ENCODE measurements at places on chromosomes 13 and 19.

DNA sequence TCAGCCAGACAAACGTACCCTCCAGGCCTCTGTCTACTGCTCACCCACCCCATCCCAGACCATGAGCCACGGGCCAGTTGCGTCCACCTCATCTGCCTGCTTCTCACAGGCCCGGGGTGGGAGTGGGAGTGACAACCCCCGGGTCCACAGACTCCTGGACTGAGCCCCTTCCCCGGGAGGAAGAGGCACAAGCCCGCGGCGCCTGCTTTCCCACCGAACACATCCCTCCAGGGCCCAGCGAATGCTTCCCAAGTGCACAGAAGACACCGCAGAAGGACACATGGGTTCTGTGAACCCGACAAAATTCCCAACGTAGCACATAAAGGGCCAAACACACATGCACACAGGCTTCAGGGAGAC is 18.0 kb upstream of the PLPP2 start:
- no peak for DNase-seq

DNA sequence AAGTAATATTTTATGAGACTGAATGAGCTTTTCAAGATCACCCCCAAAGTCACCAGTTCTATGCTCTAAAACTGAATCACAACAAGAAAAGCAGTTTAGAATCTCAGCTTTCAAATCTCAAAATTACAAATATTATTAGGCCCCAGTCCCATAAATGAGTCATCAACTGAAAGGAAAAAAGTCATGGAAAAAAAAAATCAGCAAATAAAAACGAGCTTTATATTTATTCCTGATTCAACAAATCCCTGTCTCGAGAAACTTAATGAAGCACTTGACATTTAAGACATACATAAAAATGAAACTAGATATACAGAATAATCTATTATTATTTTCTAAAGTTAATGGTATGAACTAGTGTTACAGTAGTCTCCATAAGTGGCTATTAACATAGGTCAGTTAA is 203.0 kb downstream of the DIAPH3 start:
- DNase-seq = no peak

DNA sequence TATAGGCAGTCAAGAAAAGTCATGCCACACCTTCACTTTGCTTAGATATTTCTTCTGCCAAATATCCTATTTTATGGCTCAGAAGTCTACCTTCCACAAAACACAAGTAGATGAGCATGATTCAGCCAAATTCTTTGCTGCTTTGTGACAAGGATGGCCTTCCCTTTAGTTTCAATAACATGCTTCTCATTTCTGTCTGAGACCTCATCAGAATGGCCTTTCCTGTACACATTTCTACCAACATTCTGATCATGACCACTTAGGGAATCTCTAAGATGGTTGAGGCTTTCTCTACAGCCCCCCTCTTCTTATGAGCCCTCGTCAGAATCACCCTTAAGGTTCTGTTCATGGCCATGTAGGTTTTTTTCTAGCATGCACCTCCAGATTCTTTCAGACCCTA is 96.2 kb downstream of the COL4A2 start:
- DNase-seq = no peak

DNA sequence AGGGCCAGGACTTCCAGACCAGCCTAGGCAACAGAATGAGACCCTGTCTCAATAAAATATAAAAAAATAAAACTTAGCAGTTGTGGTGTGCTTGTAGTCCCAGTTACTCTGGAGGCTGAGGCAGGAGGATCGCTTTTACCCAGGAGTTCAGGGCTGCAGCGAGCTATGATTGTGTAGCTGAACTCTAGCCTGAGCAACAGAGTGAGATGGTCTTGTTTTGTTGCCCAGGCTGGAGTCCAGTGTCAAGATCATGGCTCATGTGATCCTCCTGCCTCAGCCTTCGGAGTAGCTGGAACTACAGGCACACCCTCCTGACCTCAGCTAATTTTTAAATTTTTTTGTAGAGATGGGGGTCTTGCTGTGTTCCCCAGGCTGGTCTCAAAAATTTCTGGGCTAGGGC is 4.3 kb upstream of the JUNB start:
- no peak for DNase-seq

DNA sequence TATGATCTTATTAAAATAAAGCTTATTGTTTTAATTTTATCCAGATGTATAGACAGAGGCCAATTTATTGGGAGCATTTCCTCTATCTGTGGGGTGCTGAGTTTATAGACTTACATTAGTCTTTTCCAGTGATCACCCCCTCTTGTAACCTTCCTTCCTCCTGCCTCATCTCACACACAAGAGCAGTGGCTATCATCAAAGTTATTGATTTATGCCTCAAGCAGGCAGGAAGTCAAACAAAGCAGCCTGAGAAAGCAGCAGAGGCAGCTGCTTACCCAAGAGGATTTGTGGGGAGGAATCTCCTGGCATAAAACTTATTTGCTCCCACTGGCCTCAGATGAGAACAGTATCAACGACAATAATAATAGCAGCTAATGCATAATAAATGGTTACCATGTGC is 26.3 kb upstream of the DCLK1 start:
- DNase-seq = no peak

Data from GM04503 (cell line).